ENCODE measurements at places on chromosomes 1 and 21.

- no peak for DNase-seq
These were observed 3.2 kb downstream of the SLC1A7 start for GRCh38 chr1:53138991-53139884.

GRCh38 chr21:28229814-28230213 lies 762.9 kb downstream of the LTN1 start:
- DNase-seq, result peak; percentile 82

DNA sequence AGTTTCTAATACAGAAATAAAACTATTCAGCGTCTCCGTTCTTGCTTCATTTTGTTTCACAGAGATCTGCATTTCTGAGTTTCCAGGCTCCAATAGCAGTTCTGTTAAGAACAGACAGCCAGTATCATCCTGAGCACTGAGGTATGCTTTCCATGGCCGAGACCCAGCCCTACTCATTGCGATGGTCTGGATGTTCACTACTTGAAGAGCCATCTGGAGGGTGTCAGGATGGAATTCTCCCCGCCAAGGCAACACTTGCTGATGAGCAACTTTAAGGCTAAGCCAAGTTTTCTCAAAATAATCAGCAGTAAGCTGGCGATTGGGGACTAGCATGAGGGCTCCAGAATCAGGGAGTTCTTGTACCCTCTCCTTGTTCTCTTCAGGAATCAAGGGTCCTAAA lies 7.7 kb upstream of the BCL2L15 start:
- DNase-seq, result no peak

DNA sequence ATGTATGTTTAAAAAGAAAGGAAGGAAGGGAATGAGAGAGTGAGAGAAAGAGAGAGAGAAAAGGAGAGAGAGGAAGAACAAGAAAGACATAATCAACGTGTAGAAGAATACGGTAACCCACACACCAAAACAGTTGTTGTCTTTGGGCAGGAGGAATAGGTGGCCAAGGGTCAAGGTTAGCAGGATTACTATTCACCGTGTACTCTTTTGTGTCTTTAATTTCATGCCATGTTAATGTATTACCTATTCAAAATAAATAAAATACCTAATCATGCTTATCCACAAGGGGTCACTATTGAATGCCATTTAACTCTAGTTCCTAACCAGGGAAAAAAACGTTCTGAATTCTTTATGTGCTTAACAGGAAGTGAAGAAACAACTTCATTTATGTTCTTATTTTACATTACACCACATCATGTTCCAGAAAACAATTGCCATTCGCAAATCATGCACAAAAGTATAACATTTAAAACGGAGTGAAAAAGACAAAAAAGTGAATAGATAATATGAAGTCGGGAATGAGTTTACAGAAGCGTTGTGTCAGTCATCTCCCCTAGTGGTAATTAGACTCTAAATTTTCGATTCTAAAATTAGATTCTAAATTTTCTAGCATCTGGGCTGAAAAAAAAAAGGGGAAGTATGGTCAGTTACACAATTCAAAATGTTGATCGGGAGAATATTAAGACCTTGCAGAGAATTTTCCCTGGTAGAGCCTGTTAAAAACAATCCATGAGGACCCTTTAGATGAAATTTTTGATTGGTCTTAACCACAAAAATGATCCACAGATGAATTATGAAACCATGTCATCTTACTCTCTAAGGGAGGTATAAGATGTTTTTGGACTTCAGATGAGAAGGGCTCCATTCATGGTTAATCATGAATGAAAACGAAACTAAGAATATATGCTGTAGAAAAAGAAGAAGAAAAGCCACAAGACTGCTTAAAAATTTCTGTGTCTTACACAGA lies 700 bp upstream of the KMO start:
- peak; percentile 92 for DNase-seq

DNA sequence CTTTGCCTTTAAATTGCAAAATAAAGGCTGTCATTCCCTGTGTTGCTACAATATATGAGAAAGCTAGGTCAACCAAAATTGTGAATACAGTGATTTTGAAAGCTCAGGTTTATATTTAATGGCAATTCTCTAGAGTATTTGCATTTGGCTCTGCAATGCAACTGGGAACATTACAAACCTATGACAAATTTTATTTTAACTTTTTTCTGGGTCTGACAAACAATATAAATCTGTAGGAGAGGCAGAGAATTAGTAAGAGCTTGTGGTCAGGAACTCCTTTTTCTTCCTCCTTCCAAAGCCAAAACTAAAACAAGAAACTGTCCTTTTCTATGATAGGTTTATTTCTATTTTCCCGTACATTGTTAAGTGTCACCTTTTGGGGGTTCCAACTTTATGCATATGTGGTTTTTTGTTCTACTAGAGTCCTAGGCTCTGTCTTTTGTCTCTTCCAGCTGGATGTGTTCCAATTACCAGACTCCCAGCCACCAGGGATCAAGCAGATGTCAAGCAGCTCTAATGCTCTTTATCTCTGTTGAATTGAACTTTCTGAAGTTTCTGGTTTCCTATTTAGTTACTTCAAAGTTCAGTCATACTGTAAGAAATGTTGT lies 106.9 kb downstream of the ASH1L start:
- peak; percentile 53 for DNase-seq

DNA sequence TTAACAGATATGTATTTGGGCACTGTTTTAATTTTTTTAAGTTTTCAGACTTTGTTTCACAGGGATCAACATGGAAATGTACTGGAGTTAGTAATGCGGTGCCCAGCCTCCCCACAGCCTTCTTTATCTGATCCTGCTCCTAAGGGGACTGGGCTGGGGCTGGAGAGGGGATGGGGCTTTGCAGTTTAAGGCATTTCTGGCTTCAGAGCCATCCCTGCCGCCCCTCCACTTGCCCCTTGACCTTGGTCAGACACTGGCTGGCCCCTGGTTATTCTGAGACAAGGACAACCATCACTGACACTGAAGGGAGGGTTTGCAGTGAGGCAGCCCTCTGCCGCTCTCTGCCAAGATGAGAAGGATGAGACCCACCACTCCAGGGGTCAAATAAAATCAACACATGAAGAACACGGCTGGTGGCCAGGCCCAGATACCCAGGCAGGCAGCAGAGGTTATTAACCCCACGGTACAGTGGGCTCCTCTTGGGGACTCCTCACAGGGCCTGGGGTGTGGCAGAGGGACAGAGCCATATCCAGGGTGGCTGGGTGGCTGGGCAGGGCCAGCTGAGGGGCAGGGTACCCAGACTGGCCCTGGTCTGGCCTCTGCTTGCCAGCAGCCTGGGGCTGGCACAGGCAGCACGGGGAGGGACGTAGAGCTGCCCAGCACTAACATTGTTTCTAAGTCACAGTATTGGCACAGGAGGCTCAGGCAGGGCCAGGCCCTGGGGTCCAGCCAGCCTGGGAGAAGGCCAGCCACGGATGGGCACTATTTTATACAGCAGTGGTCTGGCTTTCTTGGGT lies 7.2 kb upstream of the UBE2U start:
- no peak for DNase-seq

DNA sequence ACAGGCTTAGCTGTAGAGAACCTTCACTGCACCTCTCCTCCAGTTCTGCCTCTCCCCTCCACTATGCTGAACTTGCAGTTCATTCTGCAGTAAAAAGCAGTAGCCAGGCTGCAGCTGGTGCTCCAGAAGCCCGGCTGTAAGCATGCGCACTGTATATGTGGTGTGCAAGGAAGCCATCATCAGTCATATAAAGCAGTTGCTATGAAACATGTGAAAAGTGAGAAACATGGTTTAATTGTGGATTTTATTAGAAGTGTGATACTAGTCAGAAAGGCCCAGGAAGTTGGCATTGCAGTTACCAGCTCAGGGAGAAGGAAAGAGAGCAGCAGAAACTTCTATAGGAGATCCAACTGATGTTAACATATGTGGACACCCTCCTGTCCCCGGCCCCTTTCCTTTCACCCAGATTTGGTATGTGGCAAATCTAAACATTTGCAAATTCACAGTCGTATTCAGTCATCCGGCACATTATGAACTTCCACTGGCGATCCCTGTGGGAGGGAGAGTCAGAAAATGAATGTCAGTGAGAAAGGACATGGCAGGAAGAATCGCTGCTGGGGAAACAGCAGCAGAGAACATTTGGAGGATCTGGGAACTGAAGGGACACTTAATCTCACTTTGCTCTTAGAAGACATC lies 32.8 kb downstream of the DPT start:
- DNase-seq, result no peak

- peak; percentile 33 for DNase-seq
These were observed 408.3 kb upstream of the NR5A2 start for GRCh38 chr1:199619223-199619622.

- peak; percentile 71 for DNase-seq
These were observed 44.1 kb upstream of the SLC25A33 start for GRCh38 chr1:9494936-9495758.

DNA sequence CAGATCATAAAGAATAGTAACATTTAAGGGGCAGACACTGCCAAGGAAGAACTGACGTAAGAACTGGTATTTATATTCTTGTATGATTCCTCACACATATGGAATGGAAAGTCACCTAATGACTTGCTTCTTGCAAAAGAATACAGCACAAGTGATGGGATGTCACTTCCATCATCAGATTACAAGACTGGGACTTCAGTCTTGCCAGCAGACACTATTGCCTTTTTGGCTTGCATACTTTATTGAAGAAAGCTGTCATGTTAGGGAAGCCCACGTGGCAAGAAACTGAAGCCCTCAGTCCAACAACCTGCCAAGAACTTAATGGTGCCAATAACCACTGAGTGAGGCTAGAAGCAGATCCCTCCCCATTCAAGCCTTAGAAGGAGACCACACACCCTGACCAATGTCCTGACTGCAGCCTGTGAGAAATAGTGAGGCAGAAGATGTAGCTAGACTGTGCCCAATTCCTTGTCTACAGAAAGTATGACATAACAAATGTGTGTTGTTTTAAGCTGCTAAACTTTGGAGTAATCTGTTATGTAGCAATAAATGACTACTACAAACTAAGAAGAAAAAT lies 12.0 kb downstream of the EGLN1 start:
- DNase-seq, result no peak

DNA sequence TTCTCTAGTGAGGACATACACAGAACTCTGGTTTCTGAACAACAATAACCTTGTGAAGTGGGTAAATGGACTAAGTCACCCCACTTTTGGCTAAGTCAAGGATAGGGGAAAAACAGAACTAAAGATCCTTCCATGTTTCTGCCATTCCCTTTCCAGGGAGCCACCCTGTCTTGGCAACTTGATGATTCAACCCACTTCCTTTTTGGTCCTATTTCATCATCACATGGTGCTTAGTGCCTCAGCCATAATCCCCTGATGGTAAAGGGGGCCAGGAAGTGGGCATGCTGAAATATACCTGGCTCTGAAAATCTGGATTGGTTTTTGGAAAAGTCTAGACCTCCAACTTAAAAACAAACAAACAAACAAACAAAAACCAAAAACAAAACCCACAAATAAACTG lies 206.4 kb upstream of the FOXD3 start:
- DNase-seq, result no peak

- peak; percentile 53 for DNase-seq
These were observed 17.1 kb downstream of the TTF2 start for GRCh38 chr1:117077267-117077666.

- peak; percentile 10 for DNase-seq
These were observed at the start of gene TP73 for GRCh38 chr1:3651930-3652547. TP73 (plus strand) TSS chr1:3652516; CDS start chr1:3682366, 29,850 bp downstream.

DNA sequence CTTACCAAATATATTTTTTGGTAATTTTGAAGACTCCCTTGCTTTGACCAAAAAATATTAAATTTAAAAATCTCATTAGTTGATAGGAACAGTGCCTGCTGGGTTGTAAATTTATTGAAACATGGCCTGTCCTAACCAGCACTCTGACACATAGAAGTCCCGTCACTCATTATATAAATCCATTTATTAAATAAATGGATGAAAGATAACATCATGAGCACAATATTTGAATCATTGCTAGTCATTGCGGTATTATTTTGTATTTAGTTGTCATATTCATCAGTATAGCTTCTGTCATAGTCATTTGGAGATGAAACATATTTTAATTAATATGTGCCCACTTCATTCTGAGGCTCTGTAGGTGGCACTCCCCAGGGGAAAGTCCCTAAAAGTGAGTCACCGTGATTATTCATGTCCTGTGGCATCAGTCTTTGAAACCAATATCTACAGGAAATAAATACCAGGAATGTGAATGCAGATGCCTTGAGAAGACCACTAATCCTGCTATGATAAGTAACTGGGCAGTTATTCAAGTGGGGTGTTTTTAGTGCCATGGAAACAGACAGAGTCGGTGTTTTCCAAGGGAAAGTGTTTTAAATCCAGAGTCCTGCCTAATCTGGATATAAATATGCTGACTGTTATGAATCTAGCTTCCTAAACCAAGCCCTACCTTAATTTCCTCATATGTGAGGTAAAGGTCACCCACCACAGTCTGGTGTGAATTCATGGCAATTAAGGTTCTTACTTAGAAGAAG lies 302.0 kb downstream of the DUSP10 start:
- peak; percentile 90 for DNase-seq

- DNase-seq, result peak; percentile 33
These were observed 52.9 kb downstream of the LRRC8D start for GRCh38 chr1:89873770-89874169.

GRCh38 chr1:192477630-192478029 lies 97.9 kb upstream of the RGS1 start:
- DNase-seq, result peak; percentile 78

All from adipocyte (in vitro differentiated cells).